ENCODE measurements at places on chromosomes 1 and 21.

GRCh38 chr1:46333300-46334029 lies 7.1 kb upstream of the NSUN4 start:
- DNase-seq, result peak; percentile 16

DNA sequence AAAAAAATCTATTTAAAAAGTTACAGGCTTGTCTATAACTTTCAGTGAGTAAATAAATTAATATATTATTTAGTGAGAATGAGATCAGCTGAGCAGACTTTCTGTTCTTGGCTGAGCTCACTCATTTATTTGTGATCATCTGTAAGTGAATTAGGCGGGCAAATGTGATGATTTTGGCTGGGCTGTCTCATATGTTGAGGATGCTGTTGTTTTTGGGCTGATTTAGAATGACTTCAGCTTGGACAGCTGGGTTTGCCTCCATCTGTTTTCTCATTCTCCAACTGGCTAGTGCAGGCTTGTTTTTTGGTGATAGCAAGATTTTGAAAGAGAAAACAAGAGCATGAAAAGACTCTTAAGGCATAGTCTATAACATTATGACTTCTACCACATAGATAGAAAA lies 475.8 kb upstream of the OLFM3 start:
- DNase-seq, result no peak

DNA sequence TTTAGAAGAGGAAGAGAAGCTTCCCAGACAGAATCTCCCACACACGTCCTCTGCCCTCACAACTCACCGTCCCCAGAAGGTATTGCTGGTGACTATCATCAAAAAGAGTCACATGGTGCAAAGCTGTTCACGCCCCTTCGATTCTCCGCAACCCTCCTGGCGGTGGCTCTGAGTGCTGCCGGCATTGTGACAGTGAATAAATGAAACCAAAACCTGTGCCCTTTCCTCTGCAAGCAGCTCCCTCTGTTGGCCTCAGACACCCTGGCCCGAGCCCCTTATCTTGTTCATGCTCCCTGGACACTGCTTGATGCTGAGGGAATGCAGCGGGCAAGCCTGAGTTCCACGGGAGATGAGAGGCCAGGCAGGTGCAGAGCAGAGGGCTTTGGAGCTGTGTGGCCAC lies 510.3 kb downstream of the NPHP4 start:
- DNase-seq, result peak; percentile 46

DNA sequence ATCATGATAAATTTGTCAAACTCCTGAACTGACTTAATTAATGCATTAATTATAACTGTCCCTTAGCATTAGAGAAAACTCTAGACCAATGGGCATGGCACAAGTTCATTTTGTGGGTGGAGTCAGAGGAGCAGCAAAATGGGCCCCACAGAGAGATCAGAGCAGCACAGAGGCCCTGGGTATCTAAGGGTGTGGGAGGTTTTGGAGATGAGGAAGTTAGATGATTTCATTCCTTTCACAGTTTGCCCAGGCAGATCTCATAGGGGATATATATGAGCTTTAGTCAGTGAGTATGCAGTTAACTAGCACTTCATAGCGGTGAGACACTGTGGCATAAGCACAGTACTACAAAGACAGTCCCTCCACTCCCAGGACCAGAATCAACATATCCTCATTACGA lies 117.3 kb downstream of the MAB21L3 start:
- DNase-seq, result no peak
